Omental fat pad (tissue), 4 donors: ENCODE measurements at places on chromosomes 1 and 21.
A peak's percentile ranks its signal among the peaks of the same experiment; 100 is the strongest.

GRCh38 chr1:219460896-219461815 lies 151.7 kb downstream of the ZC3H11B start:
- DNase-seq = no peak

GRCh38 chr1:6401673-6402072 lies 8.1 kb upstream of the ACOT7 start:
- DNase-seq = no peak

DNA sequence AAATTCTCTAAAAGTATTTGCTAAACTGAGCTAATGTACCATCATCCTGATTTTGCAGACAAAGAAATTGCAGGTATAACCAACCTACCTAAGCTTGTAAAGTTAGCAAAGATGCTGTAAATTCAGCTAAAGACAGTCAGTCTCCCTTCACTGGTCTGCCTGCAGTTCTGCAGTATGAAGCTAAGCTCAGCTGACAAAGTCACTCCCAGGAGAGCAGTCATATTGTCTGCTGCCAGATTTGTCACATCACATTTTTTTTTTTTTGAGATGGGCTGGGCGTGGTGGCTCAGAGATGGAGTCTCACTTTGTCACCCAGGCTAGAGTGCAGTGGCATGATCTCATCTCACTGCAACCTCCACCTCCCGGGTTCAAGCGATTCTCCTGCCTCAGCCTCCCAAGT lies 8.9 kb upstream of the CMPK1 start:
- DNase-seq = no peak

DNA sequence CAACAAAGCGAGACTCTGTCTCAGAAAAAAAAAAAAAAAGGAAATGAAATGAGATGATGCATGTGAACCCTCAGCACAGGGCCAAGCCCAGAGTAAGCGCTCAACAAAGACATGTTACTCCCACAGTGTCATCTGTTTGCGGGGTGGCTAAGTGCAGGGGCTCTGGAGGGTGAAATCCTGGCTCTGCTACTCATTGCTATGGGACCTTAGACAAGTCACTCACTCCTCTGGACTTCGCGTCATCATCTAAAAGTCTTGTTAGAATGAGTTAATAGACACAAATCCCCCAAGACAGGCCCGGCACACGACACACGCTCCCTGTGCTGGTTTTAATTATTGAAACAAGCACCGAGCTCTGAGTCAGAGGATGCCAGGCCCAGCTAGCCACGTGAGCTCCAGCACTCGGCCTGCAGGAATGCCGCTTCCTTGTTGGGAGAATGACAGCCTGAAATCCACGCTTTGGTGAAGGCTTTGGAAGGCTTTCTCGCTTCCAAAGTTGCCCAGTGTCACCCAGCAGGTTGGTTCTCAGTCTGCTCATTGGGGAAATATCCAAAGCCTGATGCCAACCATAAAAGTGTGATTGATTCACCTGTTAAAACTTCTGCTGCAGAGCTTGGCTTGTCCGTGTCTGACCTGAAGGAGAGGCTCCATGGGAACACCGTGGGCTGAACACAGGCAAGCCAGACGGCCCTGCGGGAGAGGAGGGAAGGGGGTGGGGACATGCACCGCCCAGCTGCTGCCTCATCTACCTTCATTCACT lies 36.7 kb upstream of the TARDBP start:
- DNase-seq = no peak

- DNase-seq = no peak
These were observed 578 bp upstream of the TRIM62 start for GRCh38 chr1:33182401-33182841.

DNA sequence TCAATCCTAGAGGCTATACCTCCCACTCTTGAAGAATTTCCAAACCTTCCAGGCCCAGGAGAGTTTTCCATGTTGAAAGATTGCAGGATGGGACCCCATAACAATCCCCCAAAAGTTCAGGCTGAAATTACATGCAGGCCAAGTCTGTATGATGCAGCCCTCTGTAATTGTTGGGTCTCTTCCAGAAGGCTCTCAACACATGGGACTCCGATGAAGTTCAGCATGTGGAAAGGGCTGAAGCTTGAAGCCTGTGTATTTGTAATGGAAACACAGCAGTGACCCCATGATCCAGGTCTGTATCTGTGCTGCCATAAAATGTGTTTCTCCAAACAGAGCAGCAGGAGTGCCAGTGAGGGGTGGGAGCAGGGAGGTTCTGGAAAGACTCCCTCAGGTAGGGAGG lies 202.5 kb upstream of the LYPLAL1 start:
- no peak for DNase-seq

- no peak for DNase-seq
These were observed 5.3 kb downstream of the S100A12 start for GRCh38 chr1:153370146-153370545.

GRCh38 chr1:226776066-226776465 lies 37.0 kb upstream of the ITPKB start:
- DNase-seq = no peak

DNA sequence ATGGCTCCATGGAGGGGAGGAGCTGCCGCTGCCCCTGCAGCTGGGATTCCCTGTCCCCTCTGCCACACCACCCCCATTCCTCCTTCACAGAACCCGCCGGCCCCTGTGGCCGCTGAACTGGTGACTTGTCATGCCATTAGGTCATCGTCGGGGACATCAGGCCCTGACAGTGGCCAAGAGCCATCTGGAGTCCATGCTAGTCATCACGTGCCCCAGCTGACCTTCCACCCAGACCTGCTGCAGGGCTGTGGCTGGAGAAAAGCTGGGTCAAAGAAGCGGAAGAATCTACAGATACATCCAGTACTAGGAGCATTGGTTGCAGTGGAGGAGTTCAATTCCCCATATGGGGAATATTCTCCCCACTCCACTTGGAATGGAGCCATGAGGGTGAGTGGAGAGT lies 78.1 kb downstream of the KCNJ15 start:
- no peak for DNase-seq

- no peak for DNase-seq
These were observed 39.7 kb downstream of the LRP8 start for GRCh38 chr1:53288002-53288789.

DNA sequence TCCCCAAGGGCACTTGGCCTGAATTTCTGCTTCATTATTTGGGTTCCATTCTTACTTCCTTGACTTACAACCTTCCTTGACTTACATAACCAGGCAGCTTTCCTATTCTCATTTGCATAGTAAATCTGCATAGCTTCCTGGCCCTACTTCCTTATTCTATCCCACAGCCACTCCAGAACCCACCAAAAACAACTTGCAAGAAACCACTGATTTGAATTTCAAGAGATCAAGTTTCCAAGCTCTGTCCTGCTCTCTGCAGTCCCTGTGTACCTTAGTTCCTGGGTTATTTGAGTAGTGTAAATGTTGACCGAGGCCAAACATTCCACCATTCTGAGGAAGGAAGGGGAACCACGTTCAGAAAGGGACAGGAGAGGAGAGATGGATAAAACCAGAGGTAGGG lies 603.3 kb downstream of the PTPRC start:
- DNase-seq = no peak

- DNase-seq = no peak
These were observed 44.3 kb downstream of the HUNK start for GRCh38 chr21:31917108-31917507.

DNA sequence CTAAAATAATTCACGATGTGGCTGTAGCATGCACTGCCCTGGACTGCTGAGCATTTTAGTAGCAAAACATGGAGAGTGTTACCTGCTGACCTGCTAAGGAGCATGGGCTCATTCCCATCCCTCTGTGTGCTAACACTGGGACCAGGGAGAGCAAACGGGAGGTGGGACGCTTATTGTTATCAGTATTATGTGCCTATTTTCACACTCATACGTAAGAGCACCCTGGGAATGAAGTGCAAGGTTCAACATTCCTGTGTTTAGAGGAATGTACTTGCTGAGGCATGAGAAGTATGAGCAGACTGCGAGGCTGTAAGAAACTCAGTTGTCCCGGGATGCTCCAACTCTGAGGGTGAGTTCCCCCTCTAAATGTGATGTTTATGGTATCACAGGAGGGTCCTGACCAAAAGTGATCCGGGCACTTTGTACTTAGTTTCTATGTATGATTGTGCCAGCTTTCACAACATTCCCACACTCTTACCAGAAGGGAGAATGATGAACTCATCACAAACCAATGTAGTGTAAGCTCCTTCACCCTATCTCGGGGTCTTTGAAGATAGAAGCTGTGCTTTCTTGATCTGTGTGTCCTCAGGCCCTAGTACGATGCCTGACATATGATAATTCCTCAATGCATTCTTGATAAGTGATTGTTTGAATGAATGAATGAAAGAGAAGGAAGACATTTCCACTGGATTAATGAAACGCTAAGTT lies 164.8 kb downstream of the KCNJ6 start:
- DNase-seq = no peak

GRCh38 chr1:206768472-206769303 lies 1.9 kb upstream of the IL19 start:
- no peak for DNase-seq

DNA sequence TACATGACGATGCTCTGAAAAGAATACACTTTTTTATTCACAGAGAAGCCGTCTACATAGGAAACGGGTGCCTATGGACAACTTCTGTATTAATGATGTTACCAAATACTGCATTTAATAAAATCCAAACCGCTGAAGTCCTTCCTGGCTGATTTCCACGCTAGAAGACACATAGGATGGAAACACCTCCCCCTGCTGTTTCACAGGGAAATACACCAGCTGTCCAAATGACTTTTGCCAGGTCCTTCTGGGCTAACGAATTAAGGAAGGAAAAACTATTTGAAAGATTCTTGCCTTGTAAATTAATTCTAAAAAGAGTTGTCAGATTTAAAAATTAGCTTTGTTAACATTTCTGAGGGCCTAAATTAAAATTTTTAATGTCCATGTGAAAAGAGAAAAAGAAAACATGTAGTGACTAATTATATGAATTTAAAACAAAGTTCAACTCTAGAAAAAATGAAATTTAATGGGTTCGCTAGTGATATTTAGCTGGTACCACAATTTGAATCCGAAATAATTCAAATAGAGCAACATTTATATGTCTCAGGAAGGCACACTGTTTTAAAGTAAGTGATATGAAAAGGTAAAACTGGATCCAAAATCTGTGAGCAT lies 146.0 kb downstream of the RERE start:
- DNase-seq = no peak

- peak; percentile 56 for DNase-seq
These were observed 9.2 kb upstream of the CBR3 start for GRCh38 chr21:36125512-36126207.

GRCh38 chr1:188904201-188904600 lies 1573.5 kb downstream of the BRINP3 start:
- DNase-seq = no peak

DNA sequence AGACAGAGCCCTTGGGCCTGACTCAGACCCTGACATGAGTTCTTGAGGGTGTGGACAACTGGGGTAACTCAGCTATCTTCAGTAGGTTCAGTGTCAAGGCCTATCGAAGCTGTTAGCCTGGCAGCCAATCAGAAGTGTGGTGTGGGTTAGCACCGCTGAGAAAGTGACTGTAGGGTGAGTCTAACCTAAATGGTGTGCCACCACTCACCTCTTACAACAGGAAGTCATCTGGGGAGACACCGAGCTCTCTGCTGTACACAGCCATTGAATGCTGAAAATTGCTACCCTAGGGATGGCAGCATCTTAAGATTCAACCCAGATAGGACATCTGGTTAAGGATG lies 44.6 kb downstream of the RASSF5 start:
- DNase-seq = no peak

DNA sequence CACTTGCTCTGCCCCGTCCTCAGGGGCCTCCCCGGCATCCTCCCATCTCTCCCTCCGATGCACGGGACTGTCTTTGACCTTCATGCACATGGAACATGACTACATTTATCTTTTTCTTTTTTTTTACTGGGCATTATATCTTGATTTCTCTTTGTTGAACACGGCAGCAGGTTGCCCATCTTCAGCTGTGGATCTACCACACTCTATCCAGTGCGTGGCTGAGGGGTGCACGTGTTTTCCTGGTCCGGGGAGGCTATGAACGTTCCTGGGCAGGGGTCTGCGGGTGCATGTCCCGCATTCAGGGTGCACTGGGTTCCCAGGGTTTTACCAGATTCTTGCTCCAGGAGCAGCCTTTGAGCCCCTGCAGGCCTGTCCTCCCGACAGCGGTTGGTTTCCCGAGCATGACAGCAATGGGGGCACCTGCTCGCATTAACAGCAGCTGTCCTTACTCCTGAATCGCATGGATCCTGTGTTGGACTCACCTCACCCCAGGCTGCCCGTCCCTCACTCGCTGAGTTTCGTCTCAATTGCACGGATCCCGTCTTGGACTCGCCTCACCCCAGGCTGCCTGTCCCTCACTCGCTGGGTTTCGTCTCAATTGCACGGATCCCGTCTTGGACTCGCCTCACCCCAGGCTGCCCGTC lies 7.4 kb downstream of the POFUT2 start:
- no peak for DNase-seq

GRCh38 chr1:2294725-2295078 lies 66.6 kb downstream of the SKI start:
- no peak for DNase-seq

DNA sequence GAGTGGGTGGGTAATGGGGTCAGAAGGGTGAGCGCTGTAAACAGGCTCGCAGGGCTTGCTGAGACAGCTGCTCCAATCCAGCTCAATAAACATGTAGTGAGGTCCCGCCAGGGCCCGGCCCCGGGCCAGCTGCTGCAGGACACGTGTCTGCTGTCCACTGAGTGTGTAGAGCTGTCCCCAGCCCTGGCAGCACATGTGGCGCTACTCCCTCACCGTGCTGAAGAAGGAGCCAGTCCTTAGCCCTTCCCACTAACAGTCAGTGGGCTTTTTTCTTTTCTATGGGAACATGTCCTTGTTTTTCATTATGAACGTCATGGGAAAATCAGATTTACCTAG lies 78.9 kb upstream of the C1orf174 start:
- DNase-seq = no peak

- DNase-seq = no peak
These were observed 134.5 kb downstream of the LIPI start for GRCh38 chr21:14076143-14076806.
